Skin of body (tissue), 3 donors: ENCODE measurements at places on chromosomes 11 and 22. TPM values are rescaled to one million over a fixed set of nuclear protein-coding genes. Genes with fewer than 3 reads are reported as not detected.
A peak's percentile ranks its signal among the peaks of the same experiment; 100 is the strongest.

DNA sequence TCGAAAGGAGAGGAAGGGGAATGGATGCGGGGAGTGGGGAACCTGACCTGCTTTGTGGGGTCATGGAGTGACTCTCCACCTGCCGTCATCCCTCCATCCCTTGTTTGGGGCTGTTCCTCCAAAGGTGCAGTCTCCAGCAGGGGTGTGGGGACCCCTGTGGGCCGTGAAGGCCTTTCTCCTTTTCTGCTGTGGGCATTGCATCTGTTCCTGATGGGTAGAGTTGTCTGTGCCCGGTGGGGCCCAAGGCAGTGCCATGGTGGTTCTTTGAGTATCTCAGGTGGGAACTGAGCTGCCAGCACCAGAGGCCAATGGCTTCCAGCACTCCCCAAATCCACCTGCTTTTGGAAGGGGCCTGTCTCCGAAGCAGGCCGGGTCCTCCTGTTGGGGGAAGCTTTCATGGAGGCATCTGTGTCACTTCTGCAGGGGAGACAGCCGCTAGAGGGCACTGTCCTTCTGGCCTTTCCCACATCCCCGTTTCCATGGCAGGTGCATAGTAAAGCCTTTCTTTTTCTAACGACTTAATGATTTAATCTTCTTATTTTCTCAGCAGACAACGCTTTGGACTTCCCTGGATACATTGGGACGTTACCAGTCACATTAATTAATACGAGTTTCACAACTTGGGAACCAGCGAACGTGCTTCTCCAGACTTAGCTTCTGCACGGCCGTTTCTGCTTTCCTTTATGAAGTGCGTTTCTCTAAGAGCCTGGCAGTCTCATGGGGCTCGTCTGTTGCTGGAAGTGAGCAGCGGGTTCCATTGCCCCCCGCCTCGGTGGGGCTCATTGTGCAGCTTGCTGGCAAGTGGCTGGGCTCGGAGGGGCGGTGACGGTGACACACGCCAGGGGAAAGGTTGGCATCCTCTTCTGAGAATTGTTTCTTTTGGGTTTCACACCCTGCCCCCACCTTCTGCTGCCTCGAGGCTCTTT is 57.1 kb downstream of the PARVB start:
- DNase-seq: peak; percentile 22

GRCh38 chr11:3103076-3103475 is 45.9 kb upstream of the CARS1 start:
- no peak for DNase-seq

- no peak for DNase-seq
These were observed 74.4 kb upstream of the ASPHD2 start for GRCh38 chr22:26354707-26355106.

DNA sequence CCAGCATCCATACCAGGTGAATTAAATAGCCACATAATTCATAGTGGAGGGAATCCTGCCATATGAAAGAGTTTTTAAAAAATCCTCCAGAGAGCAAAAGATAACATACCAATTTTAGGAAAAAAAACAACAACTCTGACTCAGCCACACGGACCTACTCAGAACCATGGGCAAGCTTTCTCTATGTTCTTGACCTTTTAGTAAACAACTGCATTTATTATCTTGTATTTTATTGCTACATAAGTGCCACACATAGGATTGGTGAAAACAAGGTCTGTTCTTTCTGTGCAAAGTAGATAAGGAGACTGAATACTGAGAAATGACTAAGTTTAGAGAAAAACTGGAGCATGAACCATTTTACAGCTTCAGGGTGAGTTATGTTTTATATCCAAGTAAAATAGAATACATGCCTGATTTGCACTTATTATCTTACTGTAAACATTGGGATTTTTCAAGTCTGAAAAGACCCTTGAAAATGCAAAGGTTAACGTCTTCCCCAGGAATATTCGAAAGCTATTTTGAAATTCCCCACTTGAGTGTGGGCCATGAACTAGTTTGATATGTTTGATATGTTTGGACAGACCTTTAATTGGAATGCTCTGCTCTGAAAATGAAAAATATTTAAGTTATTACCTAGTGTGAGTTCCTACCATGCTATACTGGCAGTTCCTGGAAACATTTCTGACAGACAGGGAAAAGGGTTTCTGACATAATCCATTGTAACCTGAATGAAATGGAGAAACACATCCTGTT is 89.5 kb upstream of the DDI1 start:
- no peak for DNase-seq

DNA sequence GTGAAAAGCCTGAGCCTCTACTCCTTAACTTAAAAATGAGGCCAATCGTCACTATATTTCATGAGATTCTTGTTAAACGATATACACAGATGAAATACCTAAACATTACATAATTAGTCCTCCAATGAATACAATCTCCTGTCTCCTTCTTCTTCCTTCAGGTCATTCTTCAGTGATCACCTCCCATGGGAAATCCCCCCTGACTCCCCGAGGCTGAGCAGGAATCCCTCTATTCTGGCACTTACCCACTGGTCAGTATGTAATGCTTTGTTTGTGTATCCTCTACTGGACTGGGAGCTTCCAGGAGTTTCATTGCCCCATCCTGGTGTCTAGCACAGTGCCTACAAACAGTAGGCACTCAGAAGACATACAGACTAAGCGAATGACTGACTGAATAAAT is 52.3 kb downstream of the RAB38 start:
- no peak for DNase-seq

- peak; percentile 79 for DNase-seq
These were observed 21.2 kb downstream of the SCGB1A1 start for GRCh38 chr11:62439785-62440602.

DNA sequence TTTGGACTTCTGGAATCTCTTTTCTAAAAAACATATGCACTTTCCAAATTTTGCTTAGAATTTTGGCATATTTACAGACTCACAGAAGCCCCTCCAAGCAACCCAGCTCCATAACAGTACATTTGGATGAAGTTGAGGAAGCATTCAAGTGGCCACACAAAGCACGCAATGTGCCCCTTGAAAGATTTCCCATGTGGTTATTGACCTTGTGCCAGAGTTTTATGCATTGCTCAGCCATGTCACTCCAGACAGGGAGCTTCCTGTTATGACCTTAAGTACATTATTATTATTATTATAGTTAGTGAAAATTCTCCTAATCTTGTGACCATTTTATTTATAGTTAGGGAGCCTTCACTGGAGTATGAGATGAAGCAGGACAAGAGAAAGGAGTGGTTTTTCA is 35.0 kb upstream of the BDNF start:
- DNase-seq: no peak

DNA sequence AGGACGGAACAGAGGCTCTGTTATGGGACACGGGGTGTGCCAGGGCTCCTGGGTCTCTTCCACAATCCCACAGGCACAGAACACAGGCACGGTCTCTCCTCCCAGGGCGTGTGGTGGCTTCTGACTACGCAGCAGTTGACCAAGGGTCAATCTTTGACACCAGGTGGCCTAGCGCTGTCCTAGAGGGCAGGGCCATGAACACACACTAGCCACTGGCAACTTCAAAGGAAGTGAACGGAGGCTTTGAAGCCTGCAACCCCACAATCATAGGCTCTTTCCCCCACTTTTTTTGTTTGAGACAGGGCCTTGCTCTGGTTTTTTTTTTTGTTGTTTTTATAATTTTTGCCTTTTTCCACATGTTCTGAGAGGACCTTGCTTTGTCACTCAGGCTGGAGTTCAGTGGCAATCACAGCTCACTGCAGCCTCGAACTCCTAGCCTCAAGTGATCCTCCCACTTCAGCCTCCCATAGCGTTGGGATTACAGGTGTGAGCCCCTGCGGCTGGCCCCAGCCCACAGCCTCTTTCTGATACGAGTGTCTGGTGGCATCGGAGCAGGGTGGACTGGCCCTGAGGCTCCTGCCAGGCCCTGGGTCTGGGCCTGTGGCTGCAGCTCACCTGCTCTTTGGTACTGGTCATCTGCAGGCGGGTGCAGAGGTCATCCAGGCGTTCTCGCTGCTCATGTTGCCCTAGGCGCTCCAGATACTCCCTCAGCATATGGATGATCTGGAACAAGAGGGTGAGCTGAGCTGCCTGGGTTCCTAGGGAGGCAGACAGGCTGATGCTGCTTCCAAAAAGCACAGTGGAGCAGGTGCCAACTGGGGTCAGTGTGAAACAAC is 9.1 kb downstream of the GALR3 start:
- DNase-seq: no peak

GRCh38 chr11:25755918-25756584 is 575.9 kb upstream of the ANO3 start:
- no peak for DNase-seq

DNA sequence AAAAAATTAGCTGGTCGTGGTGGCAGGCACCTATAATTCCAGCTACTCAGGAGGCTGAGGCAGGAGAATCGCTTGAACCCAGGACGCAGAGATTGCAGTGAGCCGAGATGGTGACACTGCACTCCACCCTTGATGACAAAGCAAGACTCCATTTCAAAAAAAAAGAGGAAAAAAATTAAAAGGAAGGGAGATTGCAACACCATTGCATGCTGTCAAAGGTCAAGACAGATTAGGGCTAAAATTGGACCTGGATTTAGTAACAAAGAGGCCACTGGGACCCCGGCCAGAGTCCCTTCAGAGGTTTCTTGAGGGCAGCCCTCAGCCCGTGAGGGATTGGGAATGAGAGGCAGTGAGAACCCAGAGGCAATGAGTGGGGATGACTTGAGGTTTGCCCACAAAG is 8.2 kb upstream of the MAFF start:
- DNase-seq: no peak

- no peak for DNase-seq
These were observed 84.4 kb downstream of the GALNT18 start for GRCh38 chr11:11537372-11537771.

DNA sequence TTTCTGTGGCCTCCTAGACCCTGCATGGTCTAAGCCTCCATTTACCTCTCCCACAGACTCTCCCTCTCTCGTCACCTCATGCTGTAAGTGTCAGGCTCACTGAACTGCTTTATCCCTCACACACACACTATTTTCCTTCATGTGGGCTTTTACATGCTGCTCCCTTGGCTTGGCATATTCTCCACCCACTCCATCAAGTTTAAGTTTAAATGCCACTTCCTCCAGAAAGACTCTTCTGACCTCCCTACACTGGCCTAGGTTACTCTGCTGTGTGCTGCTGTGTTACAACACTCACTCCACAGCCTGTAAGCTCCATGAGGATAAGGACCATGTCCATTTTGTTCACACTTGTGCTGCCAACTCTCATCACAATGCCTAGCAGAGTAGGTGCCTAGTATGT is 2.5 kb downstream of the DCHS1 start:
- no peak for DNase-seq

- DNase-seq: no peak
These were observed 46.5 kb downstream of the SLC5A12 start for GRCh38 chr11:26675233-26675928.

DNA sequence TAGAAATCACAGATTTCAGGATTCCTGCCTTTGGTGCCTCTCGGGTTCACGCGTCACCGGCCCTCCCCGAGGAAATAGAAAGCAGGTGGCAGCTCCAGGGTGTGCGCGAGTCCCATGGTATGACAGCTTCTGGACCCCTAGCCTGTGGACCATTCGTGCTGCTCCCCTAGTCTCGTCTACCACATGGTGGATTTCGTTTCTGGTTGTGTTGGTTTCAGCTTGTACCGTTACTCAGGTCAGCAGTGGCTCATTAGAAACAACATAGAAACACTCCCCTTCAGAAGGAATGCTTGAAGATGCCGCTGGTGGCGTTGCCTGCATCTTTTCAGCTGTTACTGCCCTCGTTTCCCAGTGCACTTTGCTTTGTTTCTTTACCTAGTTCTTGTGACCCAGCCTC is 700 bp downstream of the TTC17 start:
- DNase-seq: no peak

GRCh38 chr11:15699978-15700377 is 585.3 kb downstream of the INSC start:
- DNase-seq: no peak

DNA sequence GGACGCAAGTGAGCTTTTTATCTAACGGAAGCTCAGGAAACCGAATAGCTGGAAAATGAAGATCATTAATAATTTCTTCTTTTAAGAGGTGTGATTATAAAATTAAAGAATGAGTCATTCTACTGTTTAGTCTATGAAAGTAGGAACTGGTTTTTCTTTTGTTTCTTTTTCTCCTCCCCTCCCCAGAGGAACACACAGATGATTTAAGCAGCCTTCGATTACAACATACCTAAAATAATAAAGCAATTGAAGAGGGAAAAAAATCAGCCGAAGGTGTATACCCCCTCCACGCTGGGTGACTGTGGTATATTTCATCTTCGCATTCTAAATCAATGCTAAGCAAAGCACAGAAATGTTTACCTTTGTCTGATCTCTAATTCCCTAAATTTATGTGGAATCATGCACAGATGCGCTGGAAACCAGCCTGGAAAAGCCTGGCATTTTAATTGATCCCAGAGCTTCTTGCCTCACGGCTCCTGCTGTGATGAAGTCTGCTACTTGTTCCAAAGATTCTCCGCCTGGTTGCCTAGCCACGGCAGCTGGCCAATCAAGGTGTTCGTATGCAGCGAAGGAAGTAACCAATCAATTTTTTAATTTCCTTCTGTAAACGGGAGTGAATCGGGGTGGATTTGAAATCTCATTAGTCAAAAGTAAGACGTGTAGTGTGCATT is 133.9 kb downstream of the FANCF start:
- DNase-seq: peak; percentile 55

- DNase-seq: no peak
These were observed 15.2 kb downstream of the MB start for GRCh38 chr22:35601743-35602615.

VSIG2 gene
- total RNA-seq: 0.20 TPM

CNTF gene
- 1.1 TPM for total RNA-seq

MYO18B gene
- total RNA-seq: 17.6 TPM

SPECC1L gene
- total RNA-seq: 28.8 TPM

PATE2 gene
- not detected for total RNA-seq

CRYBB2 gene
- total RNA-seq: not detected

PRR33 gene
- 0.20 TPM for total RNA-seq
